ENCODE measurements at places on chromosomes 7 and 10. TPM values are rescaled to one million over a fixed set of nuclear protein-coding genes. Genes with fewer than 3 reads are reported as not detected.
A peak's percentile ranks its signal among the peaks of the same experiment; 100 is the strongest.

The ARL4A gene
- 21.0 TPM for total RNA-seq

The RPEL1 gene
- total RNA-seq: not detected

The RHBDD2 gene
- total RNA-seq: 52.4 TPM

GRCh38 chr7:152335900-152336571, 99.8 kb downstream of the KMT2C start:
- DNase-seq: no peak
- H3K4me1 ChIP-seq: peaks cover 36% of the 10 kb centered on the region
- peak overlapping the region; percentile 54 for H3K4me3 ChIP-seq

DNA sequence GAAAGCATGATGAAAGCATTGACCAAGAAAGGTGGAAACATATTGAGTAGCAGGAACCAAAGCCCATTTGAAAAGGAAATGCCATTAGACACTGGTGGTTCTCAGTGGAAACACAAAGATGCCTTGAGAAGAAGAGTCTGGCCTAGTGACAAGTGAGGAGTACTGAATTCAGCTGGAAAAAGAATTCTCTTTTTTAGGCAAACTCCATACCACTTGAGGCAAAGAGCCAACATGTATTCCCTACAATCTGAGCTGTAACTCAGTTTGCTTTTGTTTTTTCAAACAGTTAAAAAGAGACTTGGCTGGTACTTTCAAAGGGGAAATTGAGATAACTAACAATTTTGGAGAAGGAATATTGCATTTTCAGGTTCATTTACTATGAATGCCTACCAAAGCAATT, 624.0 kb downstream of the NRG3 start:
- no peaks in the 10 kb centered on the region for H3K36me3 ChIP-seq
- no peak overlapping the region for H3K4me3 ChIP-seq
- H3K4me1 ChIP-seq: no peaks in the 10 kb centered on the region

DNA sequence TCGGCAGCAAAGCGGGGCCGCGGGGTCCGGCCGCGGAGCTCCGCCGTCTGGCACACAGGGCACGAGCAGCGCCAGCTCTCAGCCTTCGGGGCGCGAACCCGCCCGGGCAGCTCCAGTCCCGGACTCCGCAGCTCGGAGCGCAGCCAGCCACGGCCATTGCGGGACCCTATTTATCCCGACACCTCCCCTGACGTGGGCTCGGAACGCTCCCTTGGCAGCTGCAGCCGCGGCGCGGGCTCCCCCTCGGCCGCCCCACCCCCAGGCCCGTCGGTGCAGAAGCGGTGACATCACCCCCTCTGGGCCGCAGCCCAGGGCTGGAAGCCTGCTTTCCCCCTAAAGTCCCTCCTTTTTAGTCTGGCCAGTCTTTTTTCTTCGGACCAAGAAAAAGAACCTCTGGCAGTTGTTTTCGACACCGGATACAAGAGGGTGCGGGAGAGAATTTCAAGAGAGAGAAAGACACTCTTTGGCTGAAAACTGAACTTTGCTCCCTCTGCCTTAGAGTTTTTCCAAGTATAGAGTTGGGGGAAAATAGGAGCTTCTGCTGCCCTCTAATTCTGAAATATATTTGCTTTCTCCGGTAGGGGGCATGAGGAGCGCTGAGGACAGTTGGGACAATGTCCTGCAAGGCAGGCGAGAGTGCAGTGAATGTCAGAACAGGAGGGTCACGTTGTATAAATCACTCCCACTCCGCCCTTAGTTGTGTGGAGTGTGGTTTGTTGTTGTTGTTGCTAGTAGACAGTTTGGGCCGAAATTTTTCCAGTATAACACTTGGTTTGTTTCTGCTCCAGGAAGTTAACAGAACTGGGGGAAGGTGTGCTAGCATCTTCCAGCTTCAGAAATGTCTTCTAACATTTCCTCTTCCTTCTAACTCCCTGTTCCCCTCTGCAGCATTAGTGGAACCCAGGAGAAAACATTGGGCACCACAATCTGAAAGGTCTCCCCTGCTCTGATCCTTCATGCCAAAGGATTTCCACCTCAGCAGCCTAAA, at the start of gene SFRP4:
Gene SFRP4 (minus strand): TSS at position 145 of the 988 bp plus-strand sequence. CDS start 280 bp downstream, outside the sequence.
- no peaks in the 10 kb centered on the region for H3K36me3 ChIP-seq
- DNase-seq: no peak
- peak within 1 kb of the TSS; percentile 75 for H3K4me3 ChIP-seq
- H3K27me3 ChIP-seq: no peaks in the 10 kb centered on the region
- H3K4me1 ChIP-seq: peaks cover 8% of the 10 kb centered on the region
- peak within 1 kb of the TSS; percentile 74 for H3K27ac ChIP-seq

- DNase-seq: no peak
- no peak overlapping the region for H3K4me3 ChIP-seq
- H3K27ac ChIP-seq: no peak overlapping the region
- H3K36me3 ChIP-seq: no peaks in the 10 kb centered on the region
- no peaks in the 10 kb centered on the region for H3K27me3 ChIP-seq
Observed at GRCh38 chr7:108911016-108911415, 341.3 kb downstream of the DNAJB9 start.

- no peak overlapping the region for H3K27ac ChIP-seq
- no peaks in the 10 kb centered on the region for H3K36me3 ChIP-seq
- H3K4me1 ChIP-seq: no peaks in the 10 kb centered on the region
- no peak for DNase-seq
Observed at GRCh38 chr10:26486304-26486703, 48.2 kb downstream of the APBB1IP start.

DNA sequence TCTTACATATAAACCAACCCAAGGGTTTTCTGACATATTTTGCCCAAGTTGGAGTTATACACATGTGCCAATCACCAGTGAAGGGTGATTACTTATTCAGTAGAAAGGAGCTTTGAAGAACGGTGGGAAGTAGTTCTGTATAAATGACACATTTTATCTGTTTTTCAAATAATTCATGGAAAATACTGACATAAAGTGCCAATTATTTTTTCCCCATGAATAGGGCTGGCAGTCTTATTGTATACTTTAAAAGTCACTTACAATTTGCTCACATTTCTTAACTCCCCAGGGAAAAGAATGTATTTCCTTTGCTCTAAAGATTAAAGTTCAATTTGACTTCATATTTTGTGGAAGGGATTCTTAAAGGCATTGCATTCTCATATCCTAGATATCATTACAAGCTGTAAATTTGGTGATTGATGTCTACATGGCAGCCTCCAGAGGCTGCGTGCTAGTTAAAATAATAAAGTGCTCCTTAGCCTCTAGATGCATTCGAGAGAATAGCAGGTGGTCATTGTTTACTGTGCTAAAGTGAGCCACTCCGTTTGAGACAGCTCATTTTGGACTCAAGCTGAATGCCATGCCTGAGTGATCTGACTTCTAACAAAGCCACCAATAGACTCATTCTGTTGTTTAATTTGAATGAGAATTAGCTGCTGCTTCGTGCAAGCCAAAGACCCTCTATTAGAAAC, 148.8 kb upstream of the NRP1 start:
- no peak overlapping the region for H3K4me3 ChIP-seq
- peaks cover 31% of the 10 kb centered on the region for H3K4me1 ChIP-seq
- H3K27me3 ChIP-seq: no peaks in the 10 kb centered on the region
- DNase-seq: no peak
- no peak overlapping the region for H3K27ac ChIP-seq
- H3K36me3 ChIP-seq: no peaks in the 10 kb centered on the region

- H3K36me3 ChIP-seq: no peaks in the 10 kb centered on the region
- no peak overlapping the region for H3K27ac ChIP-seq
- DNase-seq: no peak
- no peak overlapping the region for H3K4me3 ChIP-seq
- peaks cover 10% of the 10 kb centered on the region for H3K4me1 ChIP-seq
Observed at GRCh38 chr10:5525561-5526341, 990 bp downstream of the CALML3 start.

DNA sequence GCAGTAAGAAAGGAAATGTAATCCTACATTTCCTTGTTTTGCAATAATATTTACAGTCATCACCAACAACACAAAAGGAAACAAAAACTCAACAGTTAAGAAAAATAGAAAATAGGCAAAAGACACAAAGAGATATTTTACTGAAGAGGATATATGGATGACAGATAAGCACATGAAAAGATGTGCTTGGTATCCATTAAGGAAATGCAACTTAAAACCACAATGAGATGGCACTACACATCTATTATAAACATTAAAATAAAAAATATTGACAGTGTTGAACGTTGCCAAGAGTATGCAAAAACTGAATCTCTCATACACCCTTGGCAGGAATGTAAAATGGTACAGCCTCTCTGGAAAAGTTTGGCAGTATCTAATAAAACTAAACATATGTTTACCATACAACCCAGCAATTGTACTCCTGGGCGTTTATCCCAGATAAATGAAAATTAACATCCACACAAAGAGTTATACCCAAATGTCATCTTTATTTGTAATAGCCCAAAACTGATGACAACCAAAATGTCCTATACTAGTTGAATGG, 5.4 kb downstream of the CEP41 start:
- peaks cover 11% of the 10 kb centered on the region for H3K4me1 ChIP-seq
- H3K36me3 ChIP-seq: no peaks in the 10 kb centered on the region
- H3K27ac ChIP-seq: no peak overlapping the region
- H3K27me3 ChIP-seq: no peaks in the 10 kb centered on the region
- no peak for DNase-seq

DNA sequence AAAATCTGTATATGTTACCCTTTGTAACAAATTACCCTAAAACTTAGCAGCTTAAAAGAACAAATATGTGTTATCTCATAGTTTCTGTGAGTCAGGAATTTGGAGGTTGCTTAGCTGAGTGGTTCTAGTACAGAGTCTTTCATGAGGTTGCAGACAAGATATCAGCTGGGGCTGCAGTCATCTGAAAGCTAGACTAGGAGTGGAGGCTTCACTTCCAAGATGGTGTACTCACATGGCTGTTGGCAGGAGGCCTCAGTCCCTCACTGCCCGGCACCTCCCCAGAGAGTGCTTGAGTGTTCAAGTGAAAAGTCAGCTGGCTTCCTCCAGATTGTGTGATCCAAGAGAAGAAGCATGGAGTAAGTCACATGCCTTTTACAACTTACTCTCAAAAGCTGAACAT, 16.9 kb upstream of the GGCT start:
- H3K27ac ChIP-seq: no peak overlapping the region
- no peaks in the 10 kb centered on the region for H3K27me3 ChIP-seq
- H3K4me3 ChIP-seq: no peak overlapping the region
- H3K4me1 ChIP-seq: no peaks in the 10 kb centered on the region
- no peak for DNase-seq
- H3K36me3 ChIP-seq: no peaks in the 10 kb centered on the region

DNA sequence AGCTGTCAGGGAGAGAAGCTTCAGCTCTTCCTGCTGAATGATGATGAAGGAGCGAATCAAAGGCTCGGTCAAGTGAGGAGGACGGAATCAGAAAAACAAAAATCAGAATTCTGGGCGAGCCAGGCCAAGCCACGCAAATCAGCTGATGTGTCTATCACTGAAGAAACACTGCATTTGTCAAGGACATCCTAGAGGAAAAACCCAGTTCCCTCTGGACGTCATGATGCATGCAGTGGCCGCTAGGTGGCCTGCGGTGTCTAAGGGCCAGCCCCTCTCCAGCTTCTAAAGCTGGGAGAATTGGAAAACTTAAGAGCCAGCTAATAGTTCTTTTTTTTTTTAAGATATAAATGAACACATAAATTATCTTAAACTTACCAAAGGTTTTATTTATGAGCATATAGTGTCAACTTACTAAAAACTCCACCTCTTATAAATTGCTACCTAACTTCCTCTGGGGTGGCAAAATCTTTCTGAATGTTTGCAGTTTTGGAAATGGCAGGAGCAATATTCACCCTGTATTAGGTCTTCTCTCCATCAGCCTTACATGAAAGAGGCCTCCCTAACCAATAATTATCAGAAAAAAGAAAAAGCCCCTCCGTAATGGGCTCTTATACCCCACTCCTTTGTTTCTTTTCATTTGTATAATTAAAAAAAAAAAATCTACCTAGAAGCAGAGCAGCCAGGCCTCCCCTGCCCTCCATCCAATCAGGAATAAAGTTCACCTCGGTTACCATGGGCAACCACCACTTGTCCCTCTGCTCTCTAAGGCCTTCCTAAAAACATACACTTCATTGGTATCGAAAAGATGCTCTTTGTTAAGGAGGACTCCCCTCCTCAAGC, 186.8 kb downstream of the USP6NL start:
- no peak overlapping the region for H3K27ac ChIP-seq
- no peaks in the 10 kb centered on the region for H3K4me1 ChIP-seq
- no peaks in the 10 kb centered on the region for H3K27me3 ChIP-seq
- no peaks in the 10 kb centered on the region for H3K36me3 ChIP-seq
- no peak overlapping the region for H3K4me3 ChIP-seq
- no peak for DNase-seq

- no peak overlapping the region for H3K27ac ChIP-seq
- H3K27me3 ChIP-seq: no peaks in the 10 kb centered on the region
- no peaks in the 10 kb centered on the region for H3K36me3 ChIP-seq
- no peak for DNase-seq
- no peak overlapping the region for H3K4me3 ChIP-seq
Observed at GRCh38 chr7:20352573-20353306, 22.0 kb downstream of the ITGB8 start.

- H3K4me1 ChIP-seq: peaks cover 3% of the 10 kb centered on the region
- DNase-seq: no peak
- no peaks in the 10 kb centered on the region for H3K27me3 ChIP-seq
- H3K4me3 ChIP-seq: no peak overlapping the region
- no peaks in the 10 kb centered on the region for H3K36me3 ChIP-seq
Observed at GRCh38 chr7:105713488-105714465, 132.5 kb upstream of the EFCAB10 start.

DNA sequence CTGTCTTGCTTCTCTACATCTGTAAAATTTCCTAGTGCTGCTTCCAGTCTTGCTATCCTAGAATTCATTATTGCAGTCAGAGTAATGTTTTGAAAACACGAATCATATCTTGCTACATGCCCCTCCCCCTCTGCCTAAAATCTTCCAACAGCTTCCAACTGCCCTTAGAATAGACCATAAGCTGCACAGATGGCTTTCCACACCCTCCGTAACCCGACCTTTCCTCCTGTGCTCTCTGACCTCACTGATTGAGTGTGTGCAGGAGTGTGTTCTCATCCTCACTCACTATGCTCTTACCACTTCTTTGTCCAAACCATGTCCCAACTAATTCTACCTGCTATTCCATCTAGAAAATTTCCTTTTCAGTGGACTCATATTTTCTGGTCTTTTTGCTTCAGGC, 121.2 kb upstream of the ANKRD1 start:
- no peak overlapping the region for H3K27ac ChIP-seq
- H3K27me3 ChIP-seq: no peaks in the 10 kb centered on the region
- H3K4me3 ChIP-seq: no peak overlapping the region
- peaks cover 11% of the 10 kb centered on the region for H3K4me1 ChIP-seq

DNA sequence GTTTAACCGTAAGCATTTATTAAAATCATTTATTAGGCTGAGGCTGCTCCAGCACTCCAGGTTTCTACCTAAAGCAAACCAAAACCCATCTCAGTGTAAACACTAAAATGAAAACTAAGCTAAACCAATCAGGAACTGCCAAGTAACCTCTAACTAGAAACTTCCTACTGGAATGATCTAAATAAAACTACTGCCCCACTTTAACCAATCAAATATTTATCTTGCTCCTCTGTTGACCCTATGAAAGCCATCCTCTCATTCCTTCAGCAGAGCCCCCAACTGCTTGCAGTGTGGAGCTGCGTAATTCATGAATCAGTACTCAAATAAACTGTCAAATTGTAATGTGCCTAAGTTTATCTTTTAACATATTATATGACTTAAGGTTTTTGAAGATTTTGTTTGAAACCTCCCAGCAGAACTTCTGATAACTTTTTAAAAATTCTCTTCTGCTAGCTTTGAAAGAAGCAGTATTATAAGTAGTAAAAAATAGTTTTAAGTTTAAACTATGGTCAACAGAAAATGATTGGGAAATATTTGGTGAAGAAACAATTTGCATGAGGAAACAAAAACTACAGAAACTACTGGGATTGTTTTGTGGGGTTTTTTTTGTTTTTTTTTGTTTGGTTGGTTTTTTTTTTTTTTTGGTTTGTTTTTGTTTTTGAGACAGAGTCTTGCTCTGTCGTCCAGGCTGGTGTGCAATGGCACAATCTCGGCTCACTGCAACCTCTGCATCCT, 47.4 kb downstream of the GPR37 start:
- no peak overlapping the region for H3K27ac ChIP-seq
- no peaks in the 10 kb centered on the region for H3K27me3 ChIP-seq
- no peak overlapping the region for H3K4me3 ChIP-seq
- no peaks in the 10 kb centered on the region for H3K4me1 ChIP-seq
- no peak for DNase-seq
